Stromal cell of bone marrow (primary cell): ENCODE measurements at places on chromosomes 16 and 17.

GRCh38 chr17:7248796-7249195 is 2.7 kb downstream of the CTDNEP1 start:
- no peak for DNase-seq

DNA sequence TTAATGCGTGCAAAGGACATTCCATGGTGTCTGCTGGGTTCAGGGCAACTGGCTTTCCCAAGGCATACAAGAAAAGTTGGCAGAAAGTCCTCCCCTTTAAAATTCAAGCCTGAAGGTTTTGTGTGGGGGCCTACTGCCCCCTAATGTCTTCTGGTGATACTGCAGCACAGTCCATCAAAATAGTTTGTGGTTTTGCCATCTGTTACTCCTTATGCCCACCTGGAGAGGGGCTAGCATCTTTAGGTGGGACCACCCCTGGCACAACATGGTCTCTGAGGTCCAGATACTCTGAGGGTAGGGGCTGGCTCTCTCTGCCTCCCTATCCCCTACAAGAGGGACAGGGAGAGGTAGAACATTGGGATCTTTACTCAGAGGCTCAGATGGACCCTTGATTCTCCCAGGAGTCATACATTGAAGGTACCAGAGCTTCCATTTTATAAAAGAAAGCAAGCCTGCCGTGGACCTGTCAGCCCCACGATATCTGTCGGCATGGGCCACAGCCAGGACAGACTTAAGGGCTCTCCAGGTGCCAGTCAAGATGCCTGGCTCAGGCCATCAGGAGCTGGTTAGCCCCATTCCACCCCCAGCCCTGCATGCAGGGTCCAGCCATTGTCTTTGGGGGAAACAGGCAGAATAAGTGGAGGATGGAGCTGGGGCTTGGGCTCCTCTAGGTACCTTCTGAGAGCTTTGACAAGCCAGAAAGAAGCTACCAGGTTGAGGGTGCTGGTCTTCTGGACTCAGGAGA is 6.3 kb downstream of the ESRP2 start:
- DNase-seq: peak; percentile 41

GRCh38 chr16:75580-76501 is 2.2 kb upstream of the MPG start:
- peak; percentile 60 for DNase-seq

- no peak for DNase-seq
These were observed 10.7 kb downstream of the CRHR1 start for GRCh38 chr17:45794840-45795239.

DNA sequence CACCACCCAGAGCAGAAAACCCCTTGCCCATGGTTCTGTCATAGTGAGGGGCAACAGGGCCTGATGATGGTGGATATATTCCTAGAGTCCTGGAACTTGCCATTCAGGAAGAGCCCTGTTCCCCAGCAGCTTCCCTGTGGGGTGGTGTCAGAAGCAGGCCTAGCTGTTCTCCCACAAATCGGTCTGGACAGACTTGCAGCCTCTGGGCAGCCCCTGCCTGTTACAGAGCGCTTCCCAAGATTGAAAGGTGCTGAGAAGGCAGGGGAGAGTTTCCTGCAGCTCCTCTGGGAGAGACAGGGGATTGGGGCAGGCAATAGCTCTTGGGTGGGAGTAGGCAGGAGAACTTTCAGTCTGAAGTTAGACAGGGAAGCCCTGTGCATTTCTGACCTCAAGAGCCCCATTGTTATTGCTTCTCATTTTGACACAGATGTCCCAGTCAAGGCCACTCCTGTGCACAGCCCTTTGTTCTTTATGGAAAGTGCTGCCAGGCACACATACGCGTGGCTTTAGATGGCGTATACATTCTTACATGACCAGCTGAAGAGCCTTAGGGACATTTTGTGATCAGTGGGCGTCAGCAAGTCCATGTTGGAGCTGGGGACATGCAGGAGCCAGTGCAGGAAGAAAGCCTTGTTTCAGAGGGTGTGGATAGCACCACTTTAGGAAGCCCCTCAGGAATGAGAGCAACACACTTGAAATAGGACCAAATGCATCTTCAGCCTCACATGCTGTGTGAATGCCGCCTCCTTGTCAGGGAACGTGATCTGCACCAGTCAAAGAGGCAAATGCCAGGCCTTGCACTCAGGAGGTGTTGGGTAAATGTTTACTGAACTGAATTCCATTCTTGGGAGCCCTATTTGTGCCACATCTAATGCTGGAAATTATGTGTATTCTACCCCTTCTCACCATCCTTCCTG is 67.5 kb downstream of the GNAO1 start:
- DNase-seq: no peak
